ENCODE measurements at places on chromosomes 16 and 17.

GRCh38 chr16:57675741-57676551 lies 7.8 kb downstream of the ADGRG3 start:
- DNase-seq, result peak; percentile 19

- DNase-seq, result no peak
These were observed 97.1 kb upstream of the AKTIP start for GRCh38 chr16:53600126-53600525.

DNA sequence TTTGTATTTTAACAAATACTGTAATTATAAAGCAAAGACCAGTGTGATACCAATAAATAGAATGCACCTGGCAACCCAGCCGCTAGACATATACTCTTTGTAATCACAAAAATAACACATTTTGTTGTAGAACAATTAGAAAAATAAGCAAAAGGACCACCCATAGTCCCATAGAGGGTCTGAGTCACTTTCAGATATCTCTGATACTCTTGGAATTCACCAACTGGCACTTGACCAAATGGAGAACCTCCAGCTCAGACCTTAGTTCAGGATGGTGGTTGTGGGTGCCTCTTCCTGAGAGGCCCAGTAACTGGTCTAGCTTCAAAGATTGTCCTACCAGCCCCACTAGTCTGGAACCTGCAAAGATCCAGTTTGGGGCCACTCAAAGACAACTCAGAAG lies 789 bp upstream of the TERF2 start:
- no peak for DNase-seq

GRCh38 chr17:77772461-77772897 lies 186.0 kb upstream of the TNRC6C start:
- DNase-seq, result peak; percentile 83
